ENCODE measurements at places on chromosomes 12 and 14.

DNA sequence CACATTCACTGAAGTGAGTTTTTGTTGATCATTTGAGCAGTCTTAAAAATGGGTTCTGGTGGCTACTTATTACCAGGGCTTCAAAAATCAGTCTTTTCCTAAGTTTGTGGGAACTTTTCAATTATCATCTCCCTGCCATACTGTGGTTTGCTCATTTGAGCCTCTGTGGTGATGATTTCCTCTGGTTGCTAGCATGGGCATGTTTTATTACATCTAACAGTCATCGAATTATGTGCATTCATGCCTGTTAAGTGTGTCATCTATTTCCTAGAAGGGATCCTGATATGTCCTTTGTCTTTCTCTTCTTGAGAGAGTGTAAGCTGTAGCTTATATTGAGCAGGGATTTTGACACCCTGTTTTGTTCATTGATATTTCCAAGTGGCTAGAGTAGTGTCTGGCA lies 116.8 kb downstream of the WIF1 start:
- no peak for DNase-seq

DNA sequence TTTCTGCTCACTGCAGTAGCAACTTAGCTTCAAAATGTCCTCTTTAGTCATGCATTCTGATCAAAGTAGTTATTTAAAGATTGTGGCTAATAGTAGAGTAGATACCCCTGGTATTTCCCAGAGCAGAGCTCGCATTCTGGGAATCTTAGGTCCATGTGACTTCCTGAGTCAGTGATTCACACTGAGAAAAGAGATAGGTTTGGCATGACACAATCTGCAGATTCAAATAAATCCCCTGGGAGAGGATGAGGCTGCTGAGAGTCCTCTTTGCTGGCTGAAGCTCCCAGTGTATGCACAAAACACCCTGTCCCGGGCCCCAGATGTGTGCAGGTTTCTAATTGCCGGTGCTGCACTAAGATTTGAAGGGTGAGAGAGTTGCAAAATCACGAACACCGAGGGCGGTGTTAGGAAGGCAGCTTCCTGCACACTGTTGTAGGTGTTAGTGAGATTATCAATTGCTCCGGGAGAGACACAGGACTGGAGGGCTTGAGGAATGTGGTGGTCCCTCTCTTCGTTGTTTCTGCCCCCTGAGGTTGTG lies 233.2 kb downstream of the NRXN3 start:
- DNase-seq: no peak

GRCh38 chr14:85572011-85572410 lies 42.1 kb downstream of the FLRT2 start:
- no peak for DNase-seq

GRCh38 chr14:92340931-92341330 lies 18.0 kb downstream of the SLC24A4 start:
- DNase-seq: no peak

DNA sequence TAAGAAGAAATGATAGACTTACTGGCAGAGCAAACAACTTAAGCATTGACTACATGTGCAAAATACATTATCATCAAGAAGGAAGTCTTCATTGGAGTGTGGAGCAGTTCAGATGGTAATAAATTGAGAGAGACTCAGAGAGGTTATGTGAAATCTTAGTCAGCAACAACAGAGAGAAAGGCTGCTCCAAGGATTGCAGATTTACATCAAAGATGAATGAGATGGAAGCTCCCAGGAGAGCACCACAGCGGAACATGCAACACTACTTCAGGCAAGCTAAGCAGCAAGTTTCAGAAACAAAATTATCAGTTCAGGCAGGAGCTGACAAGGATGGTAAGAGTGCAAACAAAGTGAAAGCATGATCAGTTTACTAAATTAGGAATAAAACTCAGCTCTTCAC lies 882.3 kb downstream of the LRFN5 start:
- no peak for DNase-seq

GRCh38 chr14:65650826-65651225 lies 238.3 kb downstream of the FUT8 start:
- DNase-seq: no peak
